NCI-H446 (cell line): ENCODE measurements at places on chromosomes 16 and 17.

GRCh38 chr16:72838951-72839350, 209.0 kb downstream of the ZFHX3 start:
- DNase-seq, result no peak

DNA sequence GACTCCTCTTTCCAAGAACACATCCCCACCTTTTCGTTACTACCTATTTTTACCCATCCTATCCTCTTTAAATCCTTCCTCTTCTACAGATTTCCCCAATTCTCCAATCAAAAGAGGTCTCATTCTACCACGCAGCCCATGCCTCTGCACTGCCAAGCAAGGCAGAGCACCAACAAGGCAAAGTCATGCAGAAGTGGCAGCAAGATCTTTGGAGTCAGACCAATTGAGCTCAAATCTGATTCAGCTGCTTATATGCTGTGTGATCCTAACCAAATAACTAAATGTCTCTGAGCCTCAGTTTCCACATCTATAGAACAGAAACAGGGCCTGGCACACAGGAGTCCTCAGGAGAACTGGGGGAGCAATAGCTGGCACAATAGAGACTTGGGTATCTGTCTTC, 41.0 kb downstream of the TOM1L2 start:
- DNase-seq, result no peak

- no peak for DNase-seq
These were observed 721.5 kb downstream of the MAF start for GRCh38 chr16:78879011-78879410.

DNA sequence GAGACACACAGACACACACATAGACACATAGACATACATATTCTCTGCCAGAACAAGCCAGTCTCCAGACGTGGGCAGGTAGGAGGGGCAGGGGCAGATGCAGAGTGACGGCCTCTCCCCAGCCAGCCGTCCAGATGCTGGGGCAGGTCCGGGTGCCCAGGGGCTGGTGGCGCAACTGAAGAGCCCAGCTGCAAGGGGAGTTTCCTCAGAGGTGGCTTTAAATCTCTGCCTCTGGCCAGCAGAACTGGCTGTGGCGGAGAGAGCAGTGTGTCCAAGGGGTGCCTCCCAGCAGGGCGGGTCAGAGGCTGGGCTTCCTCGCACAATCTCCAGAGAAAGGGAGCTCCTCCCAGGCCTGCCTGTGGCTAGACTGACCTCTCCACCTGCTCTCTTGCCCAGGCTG, 9.4 kb upstream of the GCGR start:
- DNase-seq, result no peak

DNA sequence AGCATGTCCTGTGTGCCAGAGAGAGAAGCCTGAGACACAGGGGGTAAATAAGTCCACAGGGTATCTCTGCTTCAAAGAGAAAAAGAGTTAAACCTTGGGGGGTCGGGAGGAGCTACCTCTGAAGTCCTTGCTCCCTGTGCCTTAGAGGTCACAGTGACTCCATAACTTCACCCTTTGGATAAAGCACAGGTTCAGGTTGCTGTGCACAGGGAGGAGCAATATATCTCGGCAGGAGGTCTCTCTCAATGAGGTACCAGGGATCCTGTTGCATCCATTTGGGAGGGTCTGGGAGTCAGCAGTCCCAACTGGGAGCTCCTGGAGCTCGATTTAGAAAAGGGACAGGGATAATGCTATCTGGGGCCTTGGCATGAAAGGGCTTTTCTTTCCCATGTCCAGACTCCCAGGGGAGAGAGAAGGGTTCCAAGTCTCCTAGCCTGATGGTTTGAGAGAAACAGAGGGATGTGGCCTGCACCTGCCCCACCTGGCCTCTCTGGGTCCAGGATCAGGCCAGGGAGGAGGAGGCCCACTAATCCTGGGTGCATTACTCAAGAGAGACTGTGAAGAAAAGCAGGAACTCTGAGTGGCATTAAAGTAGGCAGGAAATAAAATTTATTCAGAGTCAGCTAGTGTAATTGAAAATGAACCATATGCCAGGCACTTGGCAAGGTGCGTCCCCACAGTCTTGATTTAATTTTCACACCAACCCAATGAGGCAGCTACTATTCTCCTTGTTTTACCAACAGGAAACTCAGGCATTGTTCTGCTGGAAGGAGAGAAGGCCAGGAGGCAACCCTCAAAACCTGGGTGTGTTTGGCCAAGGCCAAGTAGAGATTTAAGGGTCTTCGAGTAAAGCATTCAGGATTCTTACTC, 40.7 kb downstream of the CUEDC1 start:
- DNase-seq, result no peak

DNA sequence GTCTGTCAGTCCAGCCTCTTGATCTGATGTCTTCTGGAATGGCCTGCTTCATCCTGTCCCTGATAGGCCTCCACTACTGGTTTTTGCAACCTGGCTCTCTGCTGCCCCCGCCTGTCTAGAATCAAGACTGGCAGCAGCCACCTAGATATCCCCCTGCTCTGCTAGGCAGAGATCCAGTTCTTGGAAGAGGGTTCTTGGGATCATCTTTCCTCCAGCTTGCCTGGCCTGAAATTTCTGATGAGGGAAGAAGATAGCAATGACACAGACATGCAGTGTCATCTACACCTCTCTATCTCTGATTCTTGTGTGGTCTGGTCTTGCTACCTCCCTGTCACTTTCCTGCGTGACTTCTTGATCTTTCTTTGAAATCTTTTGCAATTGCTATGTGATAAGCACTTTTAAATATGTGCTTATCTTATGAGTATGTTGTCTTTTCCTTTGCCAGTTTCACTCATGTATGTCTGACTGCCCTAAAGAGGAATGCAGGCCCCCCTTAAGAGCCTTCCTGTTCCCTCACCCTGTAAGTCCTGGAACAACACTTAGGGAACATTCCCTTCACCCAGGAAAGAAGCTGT, 20.3 kb upstream of the NFATC3 start:
- no peak for DNase-seq

DNA sequence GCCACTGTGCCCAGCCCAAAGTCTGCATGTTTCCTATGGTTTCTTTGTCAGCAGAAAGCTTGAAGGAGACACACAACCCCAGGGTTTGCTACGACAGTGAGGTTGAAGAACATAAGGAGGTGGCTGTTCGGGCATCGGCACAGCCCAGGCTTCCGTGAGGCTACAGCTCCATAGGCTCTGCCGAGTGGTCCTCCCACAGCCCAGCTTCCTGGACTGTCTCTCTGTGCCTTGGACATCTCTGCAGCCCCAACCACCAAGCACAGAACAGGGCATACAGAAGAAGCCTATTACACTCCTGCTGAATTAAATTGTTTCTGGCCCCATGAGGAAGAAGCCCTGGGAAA, 3.2 kb upstream of the HAP1 start:
- DNase-seq, result no peak

DNA sequence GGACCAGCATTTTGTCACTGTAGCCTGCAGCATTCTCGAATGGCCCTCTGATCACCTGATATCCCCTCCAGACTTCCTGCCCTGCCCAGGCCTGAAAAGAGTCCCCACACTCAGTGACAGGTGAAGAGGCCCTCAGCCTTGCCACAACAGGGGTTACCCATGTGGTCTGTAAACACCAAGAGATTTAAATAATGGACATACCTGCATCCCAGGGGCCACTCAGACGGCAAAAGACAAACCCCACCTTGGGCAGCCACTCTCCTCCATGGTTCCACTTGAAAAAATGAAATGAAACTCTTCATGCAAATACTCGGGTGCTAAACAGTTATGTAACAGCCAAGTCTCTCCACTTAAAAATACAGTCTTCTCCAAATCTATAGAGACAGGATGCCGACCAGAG, 22.9 kb upstream of the PECAM1 start:
- no peak for DNase-seq

DNA sequence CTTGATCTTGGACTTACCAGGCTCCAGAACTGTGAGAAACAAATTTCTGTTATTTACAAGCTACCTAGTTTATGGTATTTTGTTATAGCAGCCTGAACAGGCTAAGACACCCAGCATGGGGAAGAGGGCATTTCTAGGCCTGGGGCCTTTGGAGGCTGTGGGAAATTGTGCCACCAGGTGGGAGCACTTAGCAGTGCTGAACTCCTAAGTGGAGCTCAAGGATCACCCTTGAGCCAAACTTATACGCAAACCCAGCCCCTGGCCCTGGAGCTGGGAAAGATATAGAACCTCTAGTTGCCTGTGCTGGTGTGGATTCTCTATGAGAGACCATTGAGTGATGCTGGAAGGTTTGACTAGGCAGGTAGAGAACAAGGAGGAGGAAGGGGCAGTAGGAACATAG, 36.1 kb downstream of the MIS12 start:
- DNase-seq, result no peak

DNA sequence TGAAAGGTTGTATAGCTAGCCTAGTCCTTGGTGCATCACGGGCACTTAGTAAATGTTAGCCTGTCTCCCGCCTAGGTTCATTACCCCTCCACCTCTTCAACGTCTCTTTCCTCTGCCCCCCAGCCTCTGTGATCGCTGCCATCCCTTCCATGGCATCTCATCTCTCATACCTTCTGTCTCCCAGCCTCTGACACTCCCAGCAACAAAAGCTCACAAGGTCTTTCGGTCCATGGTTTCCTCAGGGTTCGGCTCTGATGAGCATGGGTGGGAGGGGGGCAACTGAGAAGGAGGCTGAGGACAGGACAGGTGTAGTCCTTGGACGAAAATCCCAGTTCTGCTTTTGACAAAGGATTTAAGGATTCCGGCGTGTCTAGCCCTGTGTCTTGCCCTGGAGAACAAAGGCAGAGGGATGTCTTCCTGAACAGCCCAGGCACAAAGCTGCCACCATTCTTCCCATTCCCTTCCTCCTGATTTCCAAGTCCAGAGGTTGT, 16.7 kb downstream of the CCR7 start:
- DNase-seq, result no peak

DNA sequence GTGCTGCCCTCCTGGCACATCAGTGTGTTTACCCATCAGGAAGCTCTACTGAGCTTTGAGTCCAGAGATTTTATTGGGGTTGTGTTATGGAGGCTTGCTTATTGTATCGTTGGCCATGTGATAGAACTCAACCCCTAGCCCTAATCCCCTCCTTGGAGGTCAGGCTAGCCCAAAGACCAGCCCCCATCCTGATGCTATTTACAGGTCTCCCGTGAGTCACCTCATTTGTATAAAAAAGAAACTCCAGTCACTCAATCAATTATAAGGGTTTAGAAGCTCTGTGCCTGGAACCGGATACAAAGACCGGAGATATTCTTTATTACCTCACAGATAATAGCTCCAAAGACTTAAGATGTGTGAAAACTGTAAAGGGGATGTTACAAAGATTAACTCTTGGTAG, 405.9 kb downstream of the CNTNAP4 start:
- no peak for DNase-seq

- DNase-seq, result no peak
These were observed 170.4 kb downstream of the SALL1 start for GRCh38 chr16:50980666-50981065.

GRCh38 chr17:76948301-76948700, 80.1 kb downstream of the MGAT5B start:
- no peak for DNase-seq

GRCh38 chr16:80583466-80583865, 42.7 kb downstream of the DYNLRB2 start:
- no peak for DNase-seq

GRCh38 chr16:26169473-26169872, 477.7 kb downstream of the HS3ST4 start:
- DNase-seq, result no peak

GRCh38 chr17:7606280-7606679, 8.4 kb downstream of the FXR2 start:
- no peak for DNase-seq

DNA sequence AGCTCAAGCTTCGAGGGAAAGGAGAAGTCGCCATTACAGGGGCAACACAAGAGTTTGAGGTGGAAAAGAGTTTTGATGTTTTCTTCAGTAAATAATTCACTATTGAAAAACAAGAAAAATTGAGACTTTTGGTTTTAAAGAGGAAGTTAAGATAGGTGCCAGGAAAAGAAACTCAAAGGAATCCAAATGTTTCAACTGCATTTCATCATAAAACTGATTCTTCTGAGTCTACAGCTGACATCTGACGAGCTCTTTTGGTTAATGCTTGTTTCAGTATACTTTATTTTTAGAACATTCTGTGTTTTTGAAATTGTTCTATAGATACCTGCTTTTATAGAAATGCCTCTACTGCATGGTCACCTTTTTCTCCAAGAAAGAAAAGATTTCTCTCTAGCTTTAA, 54.0 kb downstream of the ERN1 start:
- DNase-seq, result no peak

DNA sequence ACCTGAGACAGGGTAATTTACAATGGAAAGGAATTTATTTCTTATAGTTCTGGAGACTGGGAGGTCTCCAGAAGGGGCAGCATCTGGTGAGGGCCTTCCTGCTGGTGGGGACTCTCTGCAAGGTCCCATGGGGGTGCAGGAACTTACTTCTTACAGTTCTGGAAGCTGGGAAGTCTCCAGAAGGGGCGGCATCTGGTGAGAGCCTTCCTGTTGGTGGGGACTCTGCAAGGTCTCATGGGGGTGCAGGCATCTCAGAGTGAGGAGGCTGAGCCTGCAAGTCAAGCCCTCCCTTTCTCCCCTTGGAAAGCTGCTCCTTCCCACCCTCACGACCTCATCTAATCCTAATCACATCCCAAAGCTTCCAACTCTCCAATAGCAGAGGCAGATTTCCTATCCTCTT, 157.4 kb downstream of the FOXL1 start:
- no peak for DNase-seq

DNA sequence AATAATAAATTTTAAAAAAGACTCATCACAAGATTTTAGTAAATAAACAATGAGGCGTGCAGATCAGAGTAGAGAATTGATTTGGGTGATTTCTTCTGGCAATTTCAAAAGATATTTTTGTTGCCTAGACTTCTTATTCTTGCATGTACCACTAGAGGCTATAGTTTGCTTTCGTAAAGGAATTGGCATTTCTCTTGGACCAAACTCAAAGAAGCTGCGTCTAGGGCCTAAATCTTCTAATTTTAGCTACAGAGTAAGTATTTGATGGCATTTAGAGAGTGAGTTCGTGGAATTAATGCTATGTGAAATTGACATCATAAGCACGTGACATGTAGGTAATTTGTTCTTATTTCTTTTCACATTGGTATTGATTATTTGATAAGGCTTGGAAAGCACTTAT, 24.4 kb upstream of the ABCC11 start:
- no peak for DNase-seq

GRCh38 chr17:67610061-67610460, 107.7 kb upstream of the NOL11 start:
- no peak for DNase-seq

DNA sequence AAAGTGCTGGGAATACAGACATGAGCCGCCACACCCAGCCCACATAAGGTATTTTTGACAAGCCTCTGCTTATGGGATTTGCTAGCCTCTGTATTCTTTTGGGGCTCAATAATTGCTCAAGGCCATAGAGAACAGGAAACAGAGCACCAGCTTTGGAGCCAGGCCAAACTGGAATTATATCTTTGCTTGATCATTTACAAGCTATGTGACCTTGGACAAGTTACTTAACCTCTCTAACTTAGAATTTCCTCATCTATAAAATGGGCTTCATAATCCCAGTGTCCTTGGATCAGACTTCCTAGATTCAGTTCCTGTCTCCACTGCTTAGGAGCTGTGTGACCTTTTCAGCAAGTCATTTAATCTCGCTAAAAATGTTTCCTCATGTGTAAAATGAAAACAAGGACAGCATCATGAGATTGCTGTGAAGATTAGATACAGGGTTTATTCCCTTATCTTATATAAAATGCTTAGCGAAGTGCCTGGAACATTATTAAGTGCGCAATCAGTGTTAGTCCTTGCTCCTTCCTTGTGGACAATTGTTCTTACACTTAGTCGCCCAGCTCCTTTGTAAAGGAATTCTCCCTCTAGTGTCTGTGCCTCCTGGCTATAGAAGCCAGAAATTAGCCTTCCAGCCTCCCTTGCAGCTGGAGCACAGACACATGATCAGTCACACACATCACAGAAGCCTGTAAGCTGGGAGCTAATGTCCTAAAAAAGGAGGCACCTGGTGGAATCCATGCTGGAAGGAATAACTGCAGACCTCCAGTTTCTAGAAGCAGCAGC, 16.6 kb downstream of the KRT9 start:
- DNase-seq, result no peak
